ENCODE measurements at places on chromosomes 6 and 20. TPM values are rescaled to one million over a fixed set of nuclear protein-coding genes. Genes with fewer than 3 reads are reported as not detected.

Gene OPRL1
- total RNA-seq: 1.9 TPM

Gene ZSCAN12
- 4.4 TPM for total RNA-seq

DNA sequence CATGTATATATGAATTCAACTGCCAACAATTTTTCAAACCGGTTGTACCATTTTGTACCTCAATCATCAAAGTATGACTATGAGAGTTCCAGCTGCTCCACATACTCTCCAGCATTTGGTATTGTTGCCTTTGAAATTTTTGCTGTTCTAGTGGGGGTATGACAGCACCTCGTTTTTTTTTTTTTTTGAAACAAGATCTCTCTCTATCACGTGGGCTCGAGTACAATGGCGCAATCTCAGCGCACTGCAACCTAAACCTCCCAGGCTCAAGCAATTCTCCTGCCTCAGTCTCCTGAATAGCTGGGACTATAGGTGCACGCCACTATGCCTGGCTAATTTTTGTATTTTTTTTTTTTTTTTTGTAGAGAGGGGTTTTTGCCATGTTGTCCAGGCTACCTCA lies 144.7 kb upstream of the JARID2 start:
- no peak for DNase-seq

- peak; percentile 4 for DNase-seq
These were observed 101.9 kb downstream of the FIG4 start for GRCh38 chr6:109793021-109793420.

DNA sequence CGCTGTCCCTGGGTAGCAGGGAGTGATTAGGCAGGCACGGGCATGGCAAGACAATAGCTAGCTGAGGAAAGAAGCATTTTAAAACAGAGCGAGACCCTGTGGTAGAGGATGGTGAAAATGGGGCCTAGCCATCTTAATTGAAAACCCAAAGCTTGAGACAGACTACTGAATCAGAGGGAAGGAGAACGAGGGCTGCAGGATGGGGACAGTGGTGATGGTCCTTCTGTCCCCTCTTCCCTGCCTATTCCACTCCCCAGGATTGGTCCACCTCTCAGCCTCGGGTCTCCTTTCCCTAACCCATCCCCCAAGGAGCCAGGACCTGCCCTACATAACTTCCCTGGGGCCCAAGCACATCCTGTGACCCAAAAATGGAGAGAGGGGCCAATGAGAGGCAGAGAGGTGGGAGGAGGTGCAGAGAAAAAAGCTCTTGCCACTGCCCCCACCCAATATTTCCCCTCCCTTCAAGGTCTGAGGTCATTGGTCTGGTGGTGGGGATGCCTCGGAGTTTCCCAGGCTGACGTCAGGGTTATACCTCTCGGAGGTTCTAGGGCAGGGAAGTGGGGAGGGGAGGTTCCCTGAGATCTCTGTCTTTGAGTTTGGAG lies 884 bp upstream of the CUTA start:
- DNase-seq: no peak

DNA sequence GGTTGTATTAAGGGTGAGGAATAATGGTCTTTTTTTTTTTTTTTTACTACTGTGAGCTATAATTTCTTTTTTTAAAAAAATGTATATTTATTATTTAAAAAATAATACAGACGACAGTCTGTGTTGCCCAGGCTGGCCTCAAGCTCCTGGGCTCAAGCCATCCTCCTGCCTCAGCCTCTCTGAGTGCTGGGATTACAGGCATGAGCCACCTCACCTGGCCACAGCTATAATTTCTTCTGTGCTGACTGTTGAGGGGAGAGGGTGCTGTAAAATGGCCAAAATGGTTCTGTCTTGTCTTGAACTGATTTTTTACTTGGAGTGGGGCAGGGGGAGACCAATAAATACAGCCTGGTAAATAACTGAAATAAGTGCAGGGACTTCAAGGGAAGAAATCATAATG lies 3.6 kb downstream of the SRSF3 start:
- no peak for DNase-seq

- DNase-seq: no peak
These were observed 725.0 kb upstream of the HS3ST5 start for GRCh38 chr6:115067690-115068447.

Gene SYCP2L
- not detected for total RNA-seq

GRCh38 chr6:17673543-17674254 lies 33.0 kb downstream of the NUP153 start:
- no peak for DNase-seq

GRCh38 chr6:130932921-130933320 lies 105.7 kb downstream of the SMLR1 start:
- no peak for DNase-seq

Measured in endothelial cell of umbilical vein (primary cell).